ENCODE measurements at places on chromosomes 12 and 14.
A peak's percentile ranks its signal among the peaks of the same experiment; 100 is the strongest.

GRCh38 chr14:55582746-55583145, 2.7 kb downstream of the KTN1 start:
- no peak for DNase-seq

DNA sequence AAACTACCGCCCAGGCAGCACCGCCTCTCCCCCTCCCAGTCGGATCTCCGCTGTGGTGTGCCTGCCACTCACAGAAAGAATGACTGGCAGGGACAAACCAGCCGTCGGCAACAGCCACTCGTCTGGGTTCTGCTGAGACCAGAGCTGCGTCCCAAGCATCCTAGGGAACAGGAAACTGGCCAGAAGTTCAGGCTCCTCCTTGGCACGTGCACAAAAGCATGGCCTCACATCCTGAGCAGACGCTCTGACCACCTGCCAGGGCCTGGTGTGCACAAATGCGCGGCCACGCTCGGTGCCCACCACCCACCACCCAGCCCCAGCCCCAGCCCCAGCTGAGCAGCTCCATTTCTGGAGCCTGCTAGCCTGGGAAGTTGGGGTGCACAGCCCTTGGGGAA, 214.8 kb downstream of the DPF3 start:
- DNase-seq = no peak

DNA sequence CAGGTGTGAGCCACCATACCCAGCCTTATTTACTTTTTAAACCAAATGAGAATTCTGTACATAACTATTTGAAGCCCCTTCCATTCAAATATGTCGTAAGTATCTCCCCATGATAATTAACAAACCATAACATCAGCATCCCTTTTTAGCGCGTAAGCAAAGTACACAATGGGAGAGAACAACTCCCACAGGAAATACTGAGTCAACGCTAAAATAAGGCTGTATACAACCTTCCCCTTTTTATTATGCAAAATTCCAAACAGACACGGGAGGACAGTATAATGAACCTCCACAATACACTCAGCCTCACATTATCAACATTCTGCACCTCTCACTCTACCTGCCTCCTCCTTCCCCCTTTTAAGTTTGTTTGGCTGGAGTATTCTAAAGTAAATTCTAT, 73.5 kb downstream of the CCDC88C start:
- no peak for DNase-seq

GRCh38 chr14:103518422-103519042, 4.1 kb downstream of the CKB start:
- DNase-seq = peak; percentile 45

GRCh38 chr12:57000393-57000792, 6.0 kb downstream of the ZBTB39 start:
- DNase-seq = no peak
